ENCODE measurements at places on chromosomes 5 and 9.

DNA sequence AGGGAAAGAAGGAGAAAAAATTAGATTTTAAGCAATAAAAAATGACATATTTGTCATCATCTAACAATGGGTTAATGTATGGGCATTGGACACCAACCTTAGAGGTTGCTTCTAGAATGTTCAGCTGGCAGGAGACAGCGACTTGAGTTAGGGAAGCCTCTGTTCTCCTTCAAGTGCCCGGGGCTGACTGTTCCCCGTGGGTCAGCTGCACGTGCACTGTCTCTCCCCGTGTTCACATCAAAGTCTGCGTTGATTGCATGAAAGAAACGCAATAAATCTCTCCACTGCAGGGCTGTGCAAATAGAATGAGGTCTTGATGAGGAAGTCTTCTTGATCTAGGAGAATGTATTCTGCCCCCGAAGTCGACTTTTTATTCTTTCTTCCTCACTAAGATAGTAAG is at the start of gene GLT6D1:
TSS of gene GLT6D1 (minus strand) at position 345 of the 400 bp plus-strand sequence. CDS start 353 bp downstream, outside the sequence.
- DNase-seq, result no peak

DNA sequence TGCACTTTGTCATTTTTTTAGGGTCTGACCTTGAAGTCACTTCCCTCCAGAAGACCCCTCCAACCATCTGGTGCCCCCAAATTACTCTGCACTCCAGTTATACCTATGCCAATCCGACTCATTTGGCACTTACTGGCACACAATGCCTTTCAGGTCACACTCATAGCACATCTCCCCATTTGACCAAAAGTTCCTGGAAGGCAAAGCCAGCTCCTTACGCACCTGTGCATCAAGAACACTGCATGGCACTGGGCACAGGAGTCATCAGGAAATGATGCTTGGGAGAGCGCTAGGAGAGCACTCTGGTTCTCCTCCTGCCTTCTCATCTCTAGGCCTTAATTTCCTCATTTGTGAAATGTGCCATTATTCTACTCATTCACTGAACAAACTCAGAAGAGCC is 2.9 kb downstream of the TNIP1 start:
- DNase-seq, result no peak

DNA sequence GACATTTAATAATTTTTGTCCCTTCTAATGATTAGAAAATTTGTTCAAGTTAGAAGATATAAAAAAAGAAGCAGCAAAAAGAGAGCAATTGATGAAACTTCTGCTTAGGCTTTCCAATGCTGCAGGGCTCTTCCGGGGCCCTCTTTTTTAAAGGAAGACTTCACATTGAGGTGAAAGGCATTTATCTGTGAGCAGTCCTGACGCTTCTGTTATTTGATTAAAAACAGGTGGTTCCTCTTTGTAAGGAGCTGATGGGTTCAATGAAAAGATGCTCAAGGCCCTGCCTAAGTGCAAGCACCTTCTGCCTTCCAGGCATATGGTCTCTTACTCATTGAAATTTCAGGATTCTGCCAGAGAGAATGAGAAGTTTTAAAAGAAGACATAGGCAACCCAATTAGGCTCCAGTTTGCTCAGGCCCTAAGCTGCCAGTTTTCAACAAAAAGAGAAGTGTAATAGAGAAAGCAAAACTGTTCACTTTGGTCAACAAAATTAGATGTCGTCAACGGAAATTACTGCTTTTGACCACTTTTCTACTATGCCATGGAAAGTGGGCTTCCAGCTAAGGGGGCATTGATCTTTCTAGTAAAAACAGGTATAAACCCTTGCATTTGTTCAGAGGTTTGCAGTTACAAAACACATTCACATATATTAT is 100.2 kb downstream of the INSYN2B start:
- DNase-seq, result no peak

GRCh38 chr5:126108470-126108869 is 314.7 kb upstream of the GRAMD2B start:
- no peak for DNase-seq

DNA sequence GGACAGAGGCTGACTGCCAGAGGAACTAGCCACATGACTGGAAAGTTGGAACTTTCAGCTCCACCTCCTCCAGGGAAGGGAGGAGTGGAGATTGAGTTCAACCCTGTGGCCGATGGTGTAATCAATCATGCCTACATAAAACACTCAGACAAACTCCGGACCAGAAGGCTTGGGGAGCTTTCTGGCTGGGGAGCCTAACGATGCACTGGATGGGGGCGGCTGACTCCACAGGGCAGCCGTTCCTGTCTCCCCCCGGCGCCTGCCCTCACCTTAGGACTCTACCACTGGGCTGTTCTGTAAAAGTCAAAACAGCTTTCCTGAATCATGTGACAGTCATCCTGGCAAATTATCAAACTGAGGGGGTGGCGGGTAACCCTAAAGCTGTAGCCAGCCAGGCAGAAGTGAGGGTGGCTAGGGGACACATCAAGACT is 58.0 kb downstream of the GOLM1 start:
- no peak for DNase-seq

- DNase-seq, result no peak
Observed at GRCh38 chr5:131254741-131255140, 9.1 kb upstream of the CDC42SE2 start.

- no peak for DNase-seq
Observed at GRCh38 chr5:9207817-9208418, 338.0 kb downstream of the SEMA5A start.

DNA sequence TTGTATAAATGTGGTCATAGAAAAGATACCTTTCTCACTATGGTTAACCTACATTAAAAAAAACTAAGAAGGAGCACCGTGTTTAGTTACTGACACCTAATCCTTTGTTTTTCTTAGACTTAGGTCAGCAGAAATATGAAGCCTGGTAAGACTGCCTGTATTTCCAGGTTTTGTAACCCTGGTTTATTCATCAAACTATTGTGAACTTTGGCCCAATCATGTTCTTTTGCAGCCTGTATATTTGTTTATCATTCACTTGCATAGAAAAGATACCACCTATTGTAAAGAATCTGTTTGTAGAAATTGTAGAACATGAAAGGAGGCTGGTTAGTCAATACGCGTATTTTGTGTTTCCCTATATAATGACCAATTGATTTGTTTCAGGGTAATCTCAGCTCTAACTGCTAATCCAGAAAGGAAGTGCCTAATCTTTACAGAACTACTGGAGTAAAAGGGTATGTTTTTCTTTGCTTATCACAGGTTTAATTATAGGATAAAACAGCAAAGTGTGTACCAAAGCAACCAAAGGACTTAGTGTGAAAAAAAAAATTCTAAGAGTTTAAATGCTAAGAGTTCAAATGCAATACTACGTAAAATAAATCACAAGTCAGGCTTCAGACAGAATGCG is 103.6 kb downstream of the LURAP1L start:
- no peak for DNase-seq
